ENCODE measurements at places on chromosomes 2 and 18.

GRCh38 chr2:9519250-9519649 is 36.4 kb downstream of the ADAM17 start:
- no peak for DNase-seq

DNA sequence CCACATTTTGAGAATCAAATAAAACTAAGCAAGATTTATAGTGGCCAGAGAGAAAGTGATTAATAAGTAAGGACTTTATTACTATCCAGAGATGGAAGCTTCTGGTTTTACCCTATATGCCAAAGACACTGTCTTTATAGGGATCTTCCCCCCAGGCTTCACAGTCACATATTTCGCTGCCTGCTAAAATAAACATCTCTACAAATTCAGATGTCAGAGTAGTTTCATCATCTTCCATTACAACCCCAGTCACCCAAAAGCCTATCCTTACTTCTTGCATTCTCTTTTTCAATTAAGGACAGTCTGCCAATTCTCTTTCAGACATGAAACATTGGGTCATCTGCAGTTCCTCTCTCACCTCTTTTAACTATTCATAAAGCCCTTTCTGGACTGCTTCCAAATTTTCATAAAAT is 28.3 kb downstream of the CREB1 start:
- peak; percentile 90 for DNase-seq

- DNase-seq, result no peak
These were observed 409.2 kb upstream of the TCF4 start for GRCh38 chr18:55997151-55997561.

- peak; percentile 23 for DNase-seq
These were observed 88.4 kb downstream of the BCL2L11 start for GRCh38 chr2:111209045-111209514.

DNA sequence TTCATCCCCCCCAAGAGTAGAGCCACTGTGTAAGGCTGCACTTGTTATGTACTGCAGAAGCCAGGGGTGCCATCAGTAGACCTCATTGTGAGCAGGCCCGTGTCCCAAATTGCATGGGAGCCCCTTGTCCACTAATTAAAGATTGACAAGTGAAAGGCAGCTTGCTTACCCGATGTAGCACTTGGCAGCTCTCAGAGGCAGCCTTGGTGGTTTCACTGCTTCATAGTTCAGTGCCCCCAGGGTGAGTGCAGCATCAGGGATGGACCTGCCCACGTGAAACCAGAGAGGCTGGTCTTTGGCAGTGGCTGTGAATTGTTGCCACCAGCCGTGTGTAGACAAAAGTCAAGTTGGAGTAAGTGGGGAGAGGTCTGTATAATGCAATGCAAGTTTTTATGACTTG is 13.3 kb downstream of the TUBB6 start:
- DNase-seq, result no peak

- DNase-seq, result no peak
These were observed 712.8 kb downstream of the SOCS6 start for GRCh38 chr18:71001597-71001996.

Data from HFFc6 (cell line).